GM23248 (cell line): ENCODE measurements at places on chromosomes 2 and 18.

DNA sequence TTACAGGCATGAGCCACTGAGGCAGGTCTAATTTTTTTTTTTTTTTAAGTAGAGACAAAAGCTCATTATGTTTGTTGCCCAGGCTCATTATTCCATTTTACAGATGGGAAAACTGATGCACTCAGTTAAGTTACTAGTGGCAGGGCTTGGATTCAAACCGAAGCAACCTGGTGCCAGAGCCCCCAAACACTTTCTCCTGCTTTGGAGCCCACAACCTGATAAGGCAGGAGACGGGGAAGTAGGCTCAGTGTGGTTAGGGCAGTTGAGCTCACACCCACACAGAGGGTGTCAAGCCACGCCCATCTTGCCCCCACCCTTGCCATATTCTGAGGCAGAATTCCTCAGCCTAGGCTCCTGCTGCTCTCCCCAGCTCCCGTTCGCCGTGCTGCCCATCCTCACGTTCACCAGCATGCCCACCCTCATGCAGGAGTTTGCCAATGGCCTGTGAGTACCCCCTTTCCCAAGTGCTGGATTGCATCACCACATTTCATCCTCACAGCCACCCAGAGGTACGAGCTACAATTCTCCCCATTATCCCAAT, 5.8 kb upstream of the CTDSP1 start:
- DNase-seq = no peak

GRCh38 chr2:43080571-43081021, 145.8 kb downstream of the ZFP36L2 start:
- no peak for DNase-seq

- no peak for DNase-seq
These were observed 46.6 kb upstream of the RFX8 start for GRCh38 chr2:101521487-101521886.

DNA sequence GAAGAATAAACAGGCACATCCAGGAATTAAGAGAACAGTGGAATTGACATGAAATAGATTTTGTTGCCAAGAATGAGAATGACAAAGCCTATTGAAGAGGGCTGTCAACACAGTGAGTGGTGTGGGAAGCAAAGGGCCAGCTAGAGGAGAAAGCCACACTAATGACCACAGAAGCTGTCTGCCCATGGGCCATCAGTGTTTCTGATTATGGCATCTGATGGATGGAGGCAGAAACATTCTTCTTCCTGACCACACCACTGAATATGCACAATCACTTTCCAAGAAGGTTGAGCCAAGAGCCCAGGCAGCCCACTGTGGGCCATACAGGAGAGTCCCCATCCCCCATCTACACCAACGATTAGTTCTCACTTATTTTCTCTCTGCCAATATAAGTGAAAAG, 146.0 kb upstream of the SH3BP4 start:
- DNase-seq = no peak

DNA sequence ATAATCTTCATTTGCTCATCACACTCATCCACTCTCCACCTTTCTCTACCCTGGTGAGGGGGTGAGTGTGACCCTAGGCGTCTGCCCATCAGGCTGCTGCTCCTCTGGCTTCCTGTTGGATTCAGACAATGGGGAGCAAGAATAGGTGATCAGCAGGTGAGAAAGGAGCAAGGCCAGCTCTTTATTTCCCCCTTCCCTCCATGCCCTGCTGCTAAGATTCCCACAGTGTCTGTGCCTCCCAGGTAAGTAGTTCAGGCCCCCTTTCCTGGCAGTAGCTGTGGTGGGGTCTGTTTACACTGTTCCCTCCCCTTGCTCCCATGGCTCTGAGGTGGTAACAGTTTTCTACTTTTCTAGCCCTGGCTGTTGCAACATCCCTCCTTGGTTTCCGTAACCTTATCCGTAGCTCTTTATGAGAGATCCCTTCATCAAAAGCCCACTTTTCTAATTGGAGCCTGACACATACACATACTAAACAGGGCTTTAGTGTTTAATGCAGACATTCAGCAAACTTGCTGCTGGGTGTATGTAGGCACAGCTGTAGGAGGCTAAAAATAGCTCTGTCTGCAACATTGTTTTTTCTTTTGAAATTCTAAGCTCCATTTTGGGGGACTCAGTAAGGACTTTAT, 27.5 kb downstream of the MAP2 start:
- no peak for DNase-seq

- no peak for DNase-seq
These were observed 95.7 kb downstream of the FAM161A start for GRCh38 chr2:61758159-61758558.
